ENCODE measurements at places on chromosomes 3 and 15. TPM values are rescaled to one million over a fixed set of nuclear protein-coding genes. Genes with fewer than 3 reads are reported as not detected.
A peak's percentile ranks its signal among the peaks of the same experiment; 100 is the strongest.

DNA sequence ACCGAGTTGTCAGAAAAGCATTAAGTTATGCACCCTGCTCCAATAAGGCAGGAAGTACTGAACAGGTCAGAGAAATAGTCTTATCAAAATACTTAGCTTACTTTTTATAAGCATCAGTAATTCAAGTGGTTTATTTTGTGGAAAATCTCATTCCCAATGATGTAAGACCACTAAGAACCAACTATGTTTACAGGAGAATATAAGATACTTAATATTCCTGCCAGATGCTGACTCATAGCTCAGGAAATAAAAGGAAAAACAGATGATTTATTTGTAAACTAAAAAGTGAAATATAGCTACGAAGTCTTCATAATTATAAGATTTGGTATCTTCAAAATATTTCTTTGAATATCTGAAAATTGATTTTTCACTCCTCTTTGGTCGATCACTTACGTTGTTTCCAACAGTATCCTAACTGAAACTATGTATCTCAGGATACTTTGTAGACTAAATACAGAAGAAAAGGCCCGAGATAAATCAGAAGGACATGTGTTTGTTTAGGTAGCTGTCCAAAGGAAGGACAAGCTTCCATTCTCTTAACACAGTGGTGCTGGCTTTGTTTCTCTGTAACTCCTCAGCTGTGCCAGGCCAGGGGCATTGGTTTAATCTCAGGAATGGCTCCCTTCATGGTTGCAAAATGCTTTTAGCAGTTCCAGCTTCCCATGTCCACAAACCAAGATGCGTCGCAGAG is 295.8 kb downstream of the GBE1 start:
- no peak for DNase-seq

DNA sequence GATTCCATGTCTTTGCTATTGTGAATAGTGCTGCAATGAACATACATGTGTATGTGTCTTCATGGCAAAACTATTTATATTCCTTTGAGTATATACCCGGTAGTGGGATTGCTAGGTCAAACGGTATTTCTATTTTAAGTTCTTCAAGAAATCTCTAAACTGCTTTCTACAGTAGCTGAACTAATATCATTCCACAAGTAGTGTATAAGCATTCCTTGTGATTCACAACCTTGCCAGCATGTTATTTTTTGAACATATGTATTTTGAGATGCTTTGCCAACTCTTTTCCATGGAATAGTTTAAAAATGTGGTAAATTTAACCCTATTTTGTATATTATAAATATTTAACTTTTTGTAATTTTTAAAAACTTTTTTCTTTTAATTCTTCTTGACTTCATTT is 592.7 kb upstream of the NAALADL2 start:
- no peak for DNase-seq

DNA sequence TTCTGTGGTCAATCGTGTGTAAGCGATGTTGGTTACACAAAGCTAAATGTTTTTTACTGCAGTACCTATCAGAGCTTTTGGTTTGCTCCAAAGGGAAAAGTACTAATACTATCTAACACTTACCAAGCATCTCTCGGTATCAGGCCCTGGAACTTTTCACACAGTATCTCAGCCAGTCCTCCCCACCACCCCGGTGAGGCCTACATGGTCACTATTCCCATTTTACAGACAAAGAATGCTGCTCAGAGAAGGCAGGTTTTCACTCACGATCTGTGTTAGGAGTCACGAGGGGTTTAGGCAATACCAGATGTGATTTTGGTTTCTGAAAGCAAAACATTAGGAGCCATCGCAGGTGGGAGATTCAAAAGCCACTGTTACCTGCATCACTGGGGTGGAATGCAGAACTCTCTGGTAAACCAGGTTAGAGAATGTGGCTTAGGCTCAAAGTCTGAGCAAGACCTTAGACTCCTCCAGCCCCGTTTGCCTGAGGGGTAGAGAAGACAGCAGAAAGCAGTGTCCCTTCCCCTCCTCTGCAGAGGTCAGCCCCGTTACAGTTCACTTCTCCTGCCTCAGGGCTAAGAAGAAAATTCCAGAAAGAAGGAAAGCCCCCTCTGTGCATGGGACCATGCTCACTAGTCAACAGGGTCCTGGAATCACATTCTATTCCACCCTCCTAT is 57.2 kb downstream of the XXYLT1 start:
- no peak for DNase-seq

DNA sequence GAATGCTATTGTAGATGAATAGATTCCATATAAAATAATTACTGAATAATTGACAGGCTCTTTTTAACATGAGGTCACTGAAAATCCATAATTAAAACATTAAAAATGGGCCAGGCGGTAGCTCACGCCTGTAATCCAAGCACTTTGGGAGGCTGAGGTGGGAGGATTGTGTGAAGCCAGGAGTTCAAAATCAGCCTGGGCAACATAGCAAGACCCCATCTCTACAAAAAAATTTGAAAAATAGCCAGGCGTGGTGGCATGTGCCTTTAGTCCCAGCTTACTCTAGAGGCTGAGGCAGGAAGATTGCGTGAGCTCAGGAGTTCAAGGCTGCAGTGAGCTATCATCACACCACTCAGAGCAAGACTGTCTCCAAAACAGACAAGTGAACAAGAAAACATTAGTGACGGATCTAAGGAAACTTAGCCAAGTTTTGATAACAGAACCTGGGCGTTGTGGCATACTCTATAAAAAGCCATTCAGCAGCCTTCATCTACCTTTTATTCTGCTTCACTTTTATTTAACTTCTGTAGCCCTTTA is 110.5 kb downstream of the KLHL25 start:
- DNase-seq = no peak

- DNase-seq = no peak
Measured at GRCh38 chr3:113039546-113039945, 48.8 kb downstream of the GTPBP8 start.

GRCh38 chr15:76678766-76679165 is 226.4 kb downstream of the SCAPER start:
- no peak for DNase-seq

DNA sequence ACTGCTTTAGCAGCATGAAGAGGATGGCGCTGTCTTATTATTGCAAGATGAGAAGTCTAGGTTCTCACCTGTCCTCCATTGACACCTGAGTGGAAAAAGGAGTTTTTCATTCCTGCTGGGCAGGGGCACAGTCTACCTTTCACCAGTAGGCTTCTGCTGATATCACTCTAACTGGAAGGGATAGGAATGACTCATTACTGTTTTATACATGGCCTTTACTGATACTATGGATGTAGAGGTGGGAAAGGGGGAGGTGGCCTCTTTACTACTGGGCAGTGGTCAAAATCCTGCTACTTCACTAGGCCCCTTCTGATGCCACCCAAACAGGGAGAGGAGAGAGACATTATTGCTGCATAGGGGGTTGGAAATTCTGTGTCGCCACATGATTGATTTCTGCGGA is 97.8 kb downstream of the BBX start:
- no peak for DNase-seq

DNA sequence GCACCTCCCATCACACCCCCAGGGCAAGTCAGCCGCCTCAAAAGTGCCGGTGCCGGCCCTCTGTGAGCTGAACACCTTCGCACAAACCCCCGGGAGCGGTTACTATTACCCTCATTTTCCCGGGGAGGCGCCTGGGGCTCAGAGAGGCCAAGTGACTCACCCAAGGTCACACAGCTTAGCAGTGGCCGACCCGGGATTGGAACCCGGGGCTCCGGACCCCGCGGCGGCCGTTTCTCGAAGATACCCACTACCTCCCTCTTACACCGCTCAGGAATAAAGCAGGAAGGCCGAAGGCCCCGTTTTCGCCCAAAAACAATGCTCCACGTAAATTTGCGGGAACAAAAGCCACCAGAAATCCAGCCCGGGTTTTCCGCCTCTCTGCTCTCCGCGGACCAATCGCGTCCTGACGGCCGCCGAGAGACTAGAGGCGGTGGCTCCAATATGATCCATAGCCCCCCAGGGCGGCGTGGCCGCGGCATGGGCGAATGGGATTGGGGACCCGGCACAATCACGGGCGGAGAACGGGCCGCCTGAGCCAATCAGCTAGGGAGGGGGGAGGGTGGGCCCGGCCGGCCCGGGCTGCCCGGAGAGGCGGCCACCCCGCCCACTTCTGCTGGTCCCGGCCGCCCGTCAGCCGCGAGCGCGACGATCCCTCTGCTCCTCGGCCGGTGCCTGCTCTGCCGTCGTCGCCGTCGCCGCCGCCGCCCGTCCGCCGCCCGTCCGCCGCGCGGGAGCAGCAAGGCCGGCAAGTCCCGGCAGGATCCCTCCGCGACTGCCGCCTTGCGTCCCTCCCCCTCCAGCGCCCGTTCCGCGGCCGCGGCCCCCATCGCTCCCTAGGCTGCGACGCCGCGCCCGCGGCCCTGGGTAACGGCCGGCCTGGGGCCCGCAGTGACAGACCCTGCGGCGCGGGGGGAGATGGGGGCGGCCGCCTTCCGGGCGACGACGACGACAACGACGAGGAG is 177.0 kb downstream of the OR4M2 start:
- DNase-seq = no peak

- no peak for DNase-seq
Measured at GRCh38 chr3:156630081-156630772, 44.2 kb upstream of the TIPARP start.

DNA sequence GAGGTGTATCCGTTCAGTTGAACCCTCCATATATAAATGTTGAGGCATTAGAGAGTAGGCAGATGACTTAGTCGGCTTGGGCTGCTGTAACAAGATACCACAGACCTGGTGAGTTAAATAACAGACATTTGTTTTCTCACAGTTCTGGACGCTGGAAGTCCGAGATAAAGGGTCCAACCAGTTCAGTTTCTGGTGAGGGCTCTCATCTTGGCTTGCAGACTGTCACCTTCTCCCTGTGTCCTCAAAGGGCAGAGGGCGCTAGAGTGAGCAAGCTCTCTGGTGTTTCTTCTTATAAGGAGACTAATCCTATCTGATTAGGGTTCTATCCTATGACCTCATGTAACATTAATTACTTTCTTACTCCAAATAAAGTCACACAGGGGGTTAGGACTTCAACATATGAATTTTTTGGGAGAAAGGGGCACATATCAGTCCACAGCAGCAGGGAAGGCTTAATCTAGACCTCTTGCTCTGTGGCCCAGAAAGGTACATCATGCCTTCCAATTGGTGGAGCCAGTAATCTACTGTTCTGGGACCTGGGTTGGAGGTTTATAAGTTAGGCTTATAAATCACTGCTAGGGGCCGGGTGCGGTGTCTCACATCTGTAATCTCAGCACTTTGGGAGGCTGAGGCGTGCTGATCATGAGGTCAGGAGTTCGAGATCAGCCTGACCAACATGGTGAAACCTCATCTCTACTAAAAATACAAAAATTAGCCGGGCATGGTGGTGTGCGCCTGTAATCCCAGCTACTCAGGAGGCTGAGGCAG is 26.3 kb upstream of the SLC28A2 start:
- DNase-seq = no peak

- no peak for DNase-seq
Measured at GRCh38 chr15:77031376-77032050, 36.6 kb downstream of the PSTPIP1 start.

DNA sequence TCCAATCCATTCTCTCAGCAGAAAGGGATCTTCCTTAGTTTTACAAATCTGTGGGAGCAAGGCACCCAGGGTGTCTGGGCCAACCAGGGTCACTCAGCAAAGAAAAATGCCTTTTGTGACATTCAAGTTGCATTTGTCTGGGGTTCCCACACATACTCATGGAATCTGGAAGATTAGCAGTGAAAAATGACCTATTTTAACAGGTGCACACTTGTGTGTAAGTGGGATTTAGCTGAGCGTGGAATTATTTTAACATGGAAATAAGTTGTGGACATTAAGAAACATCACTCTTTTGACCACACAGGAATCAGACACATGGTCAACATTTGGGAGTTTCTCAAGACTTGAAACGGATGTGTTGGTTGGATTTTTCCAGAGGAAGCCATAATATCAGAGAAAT is 234.9 kb downstream of the OPA1 start:
- DNase-seq = no peak

GRCh38 chr15:64447536-64448315 is 12.7 kb upstream of the ZNF609 start:
- no peak for DNase-seq

- DNase-seq = no peak
Measured at GRCh38 chr15:68576235-68576892, 2.4 kb upstream of the CORO2B start.

GRCh38 chr3:108158251-108158650 is 64.0 kb downstream of the IFT57 start:
- no peak for DNase-seq

DNA sequence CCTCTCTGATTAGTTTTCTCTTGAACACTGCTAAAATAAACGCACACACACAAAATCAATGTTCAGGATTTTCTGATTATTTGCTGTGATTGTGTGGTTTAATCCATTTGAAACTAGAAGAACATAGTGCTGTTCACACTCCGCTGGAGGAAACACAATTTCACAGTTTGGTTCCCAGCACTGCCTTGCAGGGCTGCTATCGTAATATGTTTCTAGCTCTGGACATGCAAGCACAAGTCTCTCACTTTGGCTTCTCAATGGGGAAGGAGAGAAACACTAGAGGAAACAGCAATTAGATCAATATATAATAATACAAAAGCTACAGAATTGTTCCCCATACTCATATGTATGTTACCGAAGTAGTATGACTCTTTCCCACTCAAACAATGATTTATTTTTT is 299.5 kb downstream of the NSUN3 start:
- no peak for DNase-seq

- no peak for DNase-seq
Measured at GRCh38 chr3:56125358-56126005, 342.8 kb downstream of the ERC2 start.

GRCh38 chr15:63920504-63921175 is 86.9 kb upstream of the HERC1 start:
- DNase-seq = no peak

GRCh38 chr3:125442506-125442905 is 67.4 kb upstream of the ZNF148 start:
- DNase-seq = no peak

GRCh38 chr3:42013691-42014457 is 52.0 kb upstream of the ULK4 start:
- DNase-seq = peak; percentile 17

MASP1 gene
- total RNA-seq = 0.38 TPM

IL16 gene
- total RNA-seq = 143 TPM

C3orf49 gene
- total RNA-seq = not detected

CSPG4 gene
- total RNA-seq = 0.06 TPM

FILIP1L gene
- 0.23 TPM for total RNA-seq

TUSC7 gene
- total RNA-seq = not detected

RASGRP1 gene
- total RNA-seq = 118 TPM

GHSR gene
- total RNA-seq = not detected

RHOV gene
- not detected for total RNA-seq
